ENCODE measurements at places on chromosomes 5 and 9.
A peak's percentile ranks its signal among the peaks of the same experiment; 100 is the strongest.

GRCh38 chr9:75892216-75892911 is 1.9 kb downstream of the PCSK5 start:
- peak; percentile 68 for DNase-seq

- DNase-seq: no peak
Observed at GRCh38 chr5:4082966-4083564, 487.4 kb downstream of the IRX1 start.

DNA sequence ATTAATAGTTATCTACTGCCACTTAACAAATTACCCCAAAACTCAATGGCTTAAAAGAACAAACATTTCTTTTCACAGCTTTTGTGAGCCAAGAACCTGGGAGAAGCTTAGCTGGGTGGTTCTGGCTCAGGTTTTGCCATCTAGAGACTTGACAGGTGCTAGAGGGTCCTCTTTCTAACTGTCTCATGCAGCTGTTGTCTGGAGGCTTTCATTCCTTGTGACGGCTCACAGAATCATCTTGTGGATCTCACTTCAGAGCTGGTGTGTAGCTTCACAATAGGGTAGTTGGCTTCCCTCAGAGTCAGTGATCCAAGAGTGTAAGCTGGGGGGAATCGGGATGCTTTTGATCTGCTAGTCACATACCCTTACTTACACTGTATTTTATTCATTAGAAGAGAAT is 81.2 kb upstream of the APC start:
- DNase-seq: no peak

DNA sequence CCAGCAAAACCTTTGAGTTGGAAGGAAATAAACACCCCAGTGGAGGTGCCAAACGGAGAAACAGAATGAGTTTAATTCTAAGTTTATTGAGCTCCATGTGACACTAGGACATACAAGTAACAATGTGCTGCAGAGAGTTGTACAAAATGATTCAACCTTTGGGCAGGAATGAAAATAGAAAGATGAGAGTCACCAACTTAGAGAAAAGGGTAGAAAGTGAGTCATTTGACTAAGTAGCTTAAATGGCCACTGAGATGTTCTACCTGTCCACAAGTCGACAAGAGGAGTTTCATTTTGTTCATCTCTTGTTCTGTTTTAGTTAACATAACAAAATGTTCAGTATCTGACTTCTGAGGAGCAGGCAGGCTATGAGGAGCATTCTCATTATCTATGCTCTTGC is 284.7 kb downstream of the NR2F1-AS1 start:
- no peak for DNase-seq

DNA sequence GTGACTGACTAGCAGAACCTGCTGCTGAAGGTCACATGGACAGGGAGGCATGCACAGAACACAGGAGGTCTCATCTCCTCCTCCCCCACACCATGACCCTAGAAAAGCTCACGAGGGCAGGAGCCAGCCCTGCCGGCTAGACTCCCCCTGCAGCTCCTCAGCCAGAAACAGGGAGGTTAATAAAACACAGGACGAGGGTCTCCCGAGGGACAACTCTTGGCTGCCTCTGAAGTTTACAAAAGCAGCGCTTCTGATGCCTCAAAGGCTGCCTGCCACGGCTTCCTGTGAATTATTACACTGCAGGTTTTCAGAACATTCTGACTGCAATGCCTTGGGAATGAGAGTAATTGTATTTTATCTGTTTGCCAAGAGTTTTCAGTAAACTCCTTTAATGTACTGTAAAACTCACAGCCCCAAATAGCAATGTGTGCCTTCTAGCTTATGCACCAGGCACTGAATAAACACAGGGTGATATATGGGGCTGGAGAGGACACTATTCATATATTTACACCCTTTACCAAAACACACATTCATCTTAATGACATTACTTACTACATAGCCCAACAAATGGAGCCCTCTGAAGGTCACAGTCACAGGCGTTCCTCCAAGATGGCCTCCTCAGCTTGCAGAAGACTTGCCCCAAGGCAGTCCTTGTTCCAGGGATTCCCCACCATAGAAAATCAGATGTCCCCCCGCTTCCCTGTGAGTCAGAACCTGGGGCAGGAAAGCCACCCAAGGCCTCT is 83.7 kb downstream of the C5orf15 start:
- DNase-seq: no peak

DNA sequence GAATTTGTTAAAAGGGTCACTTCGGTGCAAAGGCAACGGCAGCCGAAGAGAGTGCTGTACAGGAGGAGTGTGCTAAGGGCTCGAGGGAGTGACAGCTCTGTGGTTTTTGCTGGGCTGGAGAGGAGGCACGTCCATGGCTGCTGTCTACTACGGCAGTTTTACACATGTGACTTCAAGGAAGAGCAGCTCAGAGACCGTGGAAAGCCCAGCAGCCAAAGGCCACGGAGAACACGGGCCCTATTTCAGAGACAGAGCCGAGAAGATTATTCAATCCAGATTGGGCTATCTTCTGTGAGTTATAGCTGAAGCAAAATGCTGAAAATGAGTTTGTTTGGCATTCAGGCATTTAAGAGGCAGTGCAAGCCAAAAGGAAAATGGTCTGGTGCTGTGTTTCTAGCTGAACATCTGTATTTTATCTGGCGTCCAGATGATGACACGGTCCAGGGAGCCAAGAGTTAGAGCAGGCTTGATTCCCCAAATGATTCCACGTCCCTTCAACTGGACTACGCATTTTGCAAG is 96.4 kb downstream of the RFK start:
- no peak for DNase-seq

DNA sequence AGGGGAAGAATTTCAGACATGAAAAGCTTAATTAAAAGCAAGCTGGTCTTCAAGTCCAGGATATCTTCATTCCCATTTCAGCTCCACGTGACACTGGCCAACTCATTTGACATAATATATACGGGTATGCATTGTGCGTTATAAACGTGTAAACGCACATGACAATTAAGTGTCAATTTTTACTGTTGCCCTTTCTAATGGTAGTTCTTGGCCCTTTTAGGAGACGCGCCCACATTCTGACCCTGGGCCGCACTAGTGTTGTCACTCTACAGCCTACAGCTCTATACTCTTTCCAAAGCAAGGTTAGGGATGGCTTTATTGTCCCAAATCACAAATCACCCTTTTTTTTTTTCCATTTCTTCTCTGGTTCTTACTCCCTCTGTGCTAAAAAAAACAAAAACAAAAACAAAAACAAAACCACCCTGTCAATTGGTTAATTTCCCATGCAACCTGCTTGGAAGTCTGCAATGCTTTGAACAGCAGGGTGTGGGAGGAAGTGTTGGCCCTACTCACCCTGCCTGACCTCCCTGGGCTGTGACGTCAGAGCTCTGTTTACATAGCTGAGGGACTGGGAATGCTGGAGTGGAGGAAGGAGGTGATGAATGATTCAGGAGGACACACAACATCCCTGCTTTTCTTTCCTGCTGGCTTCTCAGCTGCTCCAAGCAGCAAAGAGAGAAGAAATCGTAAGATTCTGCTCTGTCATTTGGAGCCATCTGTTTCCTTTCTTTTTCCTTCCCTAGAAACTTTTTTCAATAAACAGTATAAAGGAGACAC is 19.3 kb downstream of the RFK start:
- DNase-seq: no peak

All from ecto neural progenitor cell (in vitro differentiated cells).